ENCODE measurements at places on chromosomes 12 and 14.

DNA sequence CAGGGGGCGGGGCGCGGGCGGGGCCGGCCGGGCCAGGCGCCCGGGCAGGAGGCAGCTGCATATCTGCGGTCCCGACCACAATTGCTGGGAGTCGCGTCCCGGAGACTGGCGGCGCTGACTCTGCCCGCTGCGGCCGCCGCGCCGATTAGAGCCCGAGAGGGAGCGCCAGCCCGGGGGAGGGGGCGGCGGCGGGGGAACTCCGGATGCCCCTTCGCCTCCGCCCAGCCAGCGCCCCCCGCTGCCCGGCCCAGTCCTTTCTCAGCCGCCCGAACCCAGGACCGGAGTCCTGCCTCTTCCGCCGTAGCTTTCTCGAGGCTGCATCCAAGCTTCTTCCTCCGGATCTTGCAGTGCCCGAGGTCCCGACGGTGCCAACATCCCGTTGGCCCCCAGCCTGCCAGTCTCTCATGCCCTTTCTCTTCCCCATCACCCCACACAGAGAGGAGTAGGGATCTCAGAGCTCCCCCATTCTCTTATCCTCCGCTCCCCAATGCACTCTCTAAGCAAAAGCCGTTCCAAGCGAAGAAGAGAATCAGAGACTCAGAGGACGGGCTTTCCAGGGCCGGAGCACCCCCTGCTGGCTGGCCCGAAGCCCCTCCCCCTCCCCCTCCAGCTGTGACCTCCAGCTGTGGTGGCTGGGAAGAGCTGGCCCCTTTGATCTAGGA is 8.8 kb upstream of the SP7 start:
- DNase-seq: peak; percentile 39

GRCh38 chr12:42284157-42284556 is 41.7 kb downstream of the ZCRB1 start:
- no peak for DNase-seq

GRCh38 chr12:6337958-6338433 is 3.9 kb downstream of the TNFRSF1A start:
- DNase-seq: no peak

DNA sequence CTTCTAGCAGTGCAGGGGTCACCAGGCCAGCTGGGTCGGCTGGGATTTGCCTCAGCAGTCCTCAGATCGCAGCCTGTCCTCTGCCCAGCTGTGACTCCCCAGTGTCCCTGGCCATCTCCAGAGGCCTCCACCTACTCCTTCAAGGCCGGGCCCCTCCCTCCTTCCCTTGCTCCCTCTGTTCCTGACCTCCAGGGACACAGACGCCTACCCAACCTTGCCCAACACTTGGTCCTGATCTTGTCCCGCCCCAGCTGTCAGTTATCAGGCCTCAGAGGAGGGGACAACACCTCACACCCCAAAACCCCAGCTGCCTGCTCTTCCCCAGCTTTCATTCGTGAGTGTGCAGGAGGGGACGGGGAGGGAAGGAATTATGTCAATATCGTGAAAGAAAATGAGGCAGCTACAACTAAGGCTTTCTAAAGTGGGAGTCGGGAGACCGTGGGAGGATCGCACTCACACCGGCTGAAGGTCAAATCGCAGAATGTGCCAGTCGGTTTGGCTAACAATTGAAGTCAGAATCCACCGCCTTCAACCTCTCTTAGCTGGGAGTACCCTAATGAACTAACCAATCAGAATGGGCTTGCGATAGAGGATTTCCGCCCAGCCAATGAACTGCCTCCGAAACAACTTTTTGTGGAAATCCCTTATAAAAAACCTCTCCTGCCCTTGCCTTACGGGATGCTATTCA is 9.4 kb upstream of the PLBD2 start:
- DNase-seq: no peak

- DNase-seq: no peak
These were observed 65.6 kb upstream of the ZDHHC17 start for GRCh38 chr12:76698316-76698715.

DNA sequence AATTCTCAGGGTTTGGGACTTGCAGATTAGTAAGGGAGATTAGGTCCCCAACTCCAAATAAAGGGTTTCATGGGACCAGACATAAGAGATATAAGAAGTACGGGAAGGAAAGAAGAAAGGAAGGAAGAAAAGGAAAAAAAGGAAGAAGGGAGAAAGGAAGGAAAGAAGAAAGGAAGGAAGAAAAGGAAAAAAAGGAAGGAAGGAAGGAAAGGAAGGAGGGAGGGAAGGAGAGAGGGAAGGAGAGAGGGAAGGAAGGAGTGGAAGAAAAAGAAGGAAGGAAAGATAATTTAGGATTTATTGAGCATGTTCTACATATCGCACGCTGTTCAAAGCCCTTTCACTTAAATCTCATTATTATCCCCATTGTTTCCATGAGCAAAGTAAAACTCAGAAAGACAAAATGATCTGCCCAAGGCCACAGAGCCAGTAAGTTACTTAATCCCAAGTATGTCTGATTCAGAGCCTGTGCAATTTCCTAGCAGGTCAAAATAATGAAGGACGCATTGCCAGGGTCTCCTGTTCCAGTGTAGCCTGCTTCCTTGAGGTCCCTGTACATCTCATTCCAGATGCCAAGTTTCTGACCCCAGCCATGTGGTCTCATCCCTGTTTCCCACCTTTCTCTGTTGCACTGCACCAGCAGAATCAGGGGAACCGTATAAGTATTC is 3.9 kb upstream of the HDAC7 start:
- DNase-seq: no peak

DNA sequence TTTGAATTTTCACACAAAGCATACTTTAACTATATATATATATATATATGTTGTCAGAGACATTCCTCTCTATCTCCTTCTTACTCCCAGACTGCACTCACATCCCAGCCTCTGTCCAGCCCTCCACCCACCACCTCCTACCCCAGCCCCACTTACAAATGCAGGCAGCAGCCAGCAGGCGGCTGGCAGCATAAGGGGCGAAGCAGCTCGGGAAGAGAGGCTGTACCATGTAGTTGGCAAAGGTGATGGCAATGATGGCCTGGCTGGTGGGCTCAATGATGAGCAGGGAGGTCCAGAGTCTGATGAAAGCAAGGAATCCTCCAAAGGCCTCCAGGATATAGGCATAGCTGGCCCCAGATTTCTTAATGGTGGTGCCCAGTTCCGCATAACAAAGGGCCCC is 2.5 kb downstream of the SLC7A7 start:
- no peak for DNase-seq

GRCh38 chr14:74516451-74517160 is 23.0 kb downstream of the ISCA2 start:
- no peak for DNase-seq

DNA sequence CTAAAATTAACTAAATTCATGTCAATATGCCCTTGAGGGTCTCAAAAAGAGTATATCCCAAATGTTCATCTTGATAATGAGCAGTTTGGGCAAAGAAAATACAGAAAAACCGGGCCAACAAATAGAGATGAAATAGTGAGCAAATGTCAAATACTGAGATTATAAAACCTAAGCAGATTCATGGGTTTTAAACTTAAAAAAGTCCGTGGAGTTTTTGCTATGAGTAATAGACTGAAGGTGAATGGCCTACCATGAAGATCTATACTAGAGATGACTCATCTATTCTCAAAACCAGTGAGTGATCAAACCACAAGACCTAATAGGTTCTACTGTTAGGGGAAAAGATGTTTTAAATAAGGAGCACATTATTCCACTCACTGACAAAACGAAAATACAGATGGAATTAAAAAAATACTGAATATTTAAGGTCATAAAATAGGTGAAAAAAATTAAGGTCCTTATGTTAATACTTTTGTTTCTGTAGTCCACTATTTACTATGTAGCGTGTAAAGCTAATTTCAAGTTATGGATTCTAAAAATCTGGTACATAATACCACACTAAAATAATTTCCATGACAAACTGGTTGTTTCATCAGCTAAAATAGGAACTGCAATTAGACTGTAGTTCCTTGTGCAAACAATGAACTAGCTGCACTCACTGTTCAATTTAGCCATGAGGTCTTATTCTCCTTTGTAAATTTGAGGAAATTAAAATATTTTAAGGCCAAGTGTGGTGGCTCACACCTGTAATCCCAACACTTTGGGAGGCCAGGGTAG is 5.0 kb downstream of the HNRNPC start:
- no peak for DNase-seq

DNA sequence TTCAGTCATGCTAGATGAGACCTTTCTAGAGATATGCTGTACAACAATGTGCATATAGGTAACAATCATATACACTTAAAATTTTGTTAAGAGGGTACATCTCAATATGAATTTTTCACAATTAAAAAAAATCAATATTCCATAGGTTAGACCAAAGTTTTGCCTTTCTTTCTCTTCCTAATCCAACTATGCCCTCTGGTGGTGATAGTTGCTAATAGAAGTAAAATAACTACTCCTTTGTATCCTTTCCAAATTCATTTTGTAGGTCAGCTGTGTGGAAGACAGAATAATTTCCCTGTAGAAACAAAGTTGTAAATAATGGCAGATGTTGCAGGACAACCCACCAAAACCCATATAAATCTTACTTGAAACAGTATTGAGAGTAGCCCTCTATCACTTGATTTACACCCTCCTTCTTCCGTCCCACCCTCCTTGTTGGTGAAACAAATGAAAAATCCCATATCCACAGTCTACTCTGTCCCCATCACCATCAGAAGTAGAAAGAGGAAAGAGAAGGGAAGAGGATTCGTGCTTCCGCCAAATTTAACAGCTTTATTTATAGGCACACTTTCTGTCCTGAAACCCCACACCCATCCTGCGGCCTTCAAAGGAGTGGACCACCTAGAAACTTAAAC is 34.2 kb upstream of the KICS2 start:
- DNase-seq: no peak

DNA sequence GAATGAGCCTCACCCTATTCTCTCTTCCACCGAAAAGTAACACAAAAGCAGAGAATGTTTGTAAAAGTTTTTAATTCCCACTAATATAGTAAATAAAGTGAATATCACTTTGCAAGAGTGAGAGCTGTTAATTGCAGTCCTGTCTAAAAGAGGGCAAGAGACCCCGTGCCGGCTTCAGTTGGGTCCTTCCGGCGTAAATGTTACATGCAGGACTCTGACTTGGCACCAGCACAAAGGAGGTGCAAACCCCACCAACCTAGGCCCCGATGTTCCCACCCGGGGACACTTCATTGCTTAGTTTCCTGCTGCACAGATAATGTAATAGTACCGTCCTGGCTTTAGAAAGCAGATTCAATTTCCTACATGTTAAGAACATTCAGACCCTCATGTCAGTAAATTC is 66.0 kb upstream of the DYNC1H1 start:
- DNase-seq: no peak

- no peak for DNase-seq
These were observed 224.3 kb upstream of the AMIGO2 start for GRCh38 chr12:47303995-47304560.

DNA sequence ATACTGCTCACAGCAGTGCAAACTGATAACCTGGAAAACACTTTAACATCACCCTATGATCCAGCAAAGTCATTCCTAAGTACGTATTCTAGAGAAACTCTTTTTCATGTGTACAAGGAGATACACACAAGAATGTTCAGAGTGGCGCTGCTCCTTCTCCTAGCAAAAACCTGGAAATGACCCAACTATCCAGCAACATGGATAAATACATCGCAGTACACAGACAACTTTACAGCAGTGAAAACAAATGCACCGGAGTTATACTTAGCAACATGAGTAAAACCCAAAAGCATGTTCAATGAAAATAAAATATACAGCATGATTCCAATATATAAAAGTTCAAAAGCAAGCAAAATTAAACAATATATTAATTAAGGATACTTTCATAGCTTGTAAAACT is 18.7 kb downstream of the SART3 start:
- no peak for DNase-seq

DNA sequence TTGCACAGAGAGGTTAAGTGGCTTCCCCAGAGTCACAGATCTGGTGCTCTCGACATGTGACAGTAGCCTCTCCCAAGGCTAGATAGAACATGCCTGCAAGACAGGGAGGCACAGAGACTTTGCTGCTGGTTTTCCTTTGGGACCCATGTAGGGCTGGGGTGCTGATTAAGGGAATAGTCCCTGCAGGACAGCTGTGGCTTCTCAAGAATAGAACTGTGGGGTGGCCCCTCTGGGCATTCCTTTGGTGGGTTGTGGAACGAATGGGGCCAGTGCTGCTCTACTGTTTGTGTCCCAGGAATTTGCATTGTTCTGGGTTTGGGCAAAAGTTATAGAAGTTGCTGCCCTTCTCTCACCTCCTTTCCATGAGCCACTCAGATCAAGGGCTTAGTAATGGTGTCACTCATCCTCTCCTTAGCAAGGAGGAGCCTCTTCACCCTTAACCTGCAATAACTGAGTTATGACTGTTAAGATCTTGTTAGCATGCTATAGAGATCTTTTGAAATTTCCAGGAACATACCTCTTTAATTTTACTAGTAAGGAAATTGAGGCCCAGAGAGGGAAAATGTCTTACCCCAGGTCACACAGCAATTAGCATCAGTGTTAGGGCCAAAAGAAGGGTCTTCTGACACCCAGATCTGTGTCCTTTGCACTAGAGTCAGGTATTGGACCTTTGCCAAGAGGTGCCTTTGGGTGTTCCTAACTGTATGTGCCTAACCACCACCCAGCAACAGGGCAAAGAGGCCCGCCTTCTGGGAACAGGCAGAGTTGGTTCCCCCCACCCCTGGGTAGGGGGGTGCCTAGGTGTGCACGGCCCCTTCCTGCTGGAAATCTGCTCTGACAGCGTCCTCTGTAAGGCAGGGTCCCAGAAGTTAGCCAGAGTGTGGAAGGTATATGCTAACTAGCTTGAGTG is 31.4 kb downstream of the CD9 start:
- DNase-seq: no peak

DNA sequence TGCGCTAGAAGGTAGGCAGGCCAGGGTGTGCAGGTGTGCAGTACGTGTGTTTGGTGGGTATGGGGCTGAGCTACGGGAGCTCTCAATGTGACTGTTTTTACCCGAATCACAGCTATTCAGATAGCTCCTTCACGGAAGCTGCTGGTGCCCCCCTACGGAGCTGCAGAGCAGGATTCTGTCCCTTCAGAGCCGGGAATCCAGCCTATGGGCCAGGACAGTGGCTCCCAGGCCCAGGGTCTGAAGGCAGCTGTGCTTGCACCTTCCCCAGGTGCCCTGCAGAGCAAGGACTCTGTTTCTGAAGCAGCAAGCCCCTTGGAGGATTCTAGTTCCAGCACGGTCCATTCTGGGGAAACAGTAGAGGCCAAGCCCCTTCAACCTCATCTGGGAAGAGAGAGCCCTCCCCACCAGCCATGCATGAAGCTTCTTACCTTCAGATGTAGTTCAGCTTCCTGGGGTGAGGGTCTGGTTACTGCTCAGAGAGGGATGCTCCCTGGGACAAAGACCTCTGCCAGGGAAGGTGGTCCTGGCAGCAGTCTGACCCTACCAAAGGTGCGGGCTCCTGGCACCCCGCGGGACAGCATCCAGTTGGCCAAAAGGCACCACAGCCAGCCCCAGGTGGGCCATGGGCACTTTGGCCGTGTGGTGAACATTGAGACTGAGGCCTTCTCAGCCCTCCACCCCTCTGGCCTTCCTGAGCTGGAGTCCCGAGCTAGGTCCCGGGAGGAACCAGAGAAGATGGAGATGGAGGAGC is 29.1 kb downstream of the PLEKHH1 start:
- no peak for DNase-seq

- no peak for DNase-seq
These were observed 27.3 kb upstream of the FRS2 start for GRCh38 chr12:69442894-69443293.
